Smooth muscle cell of the coronary artery (primary cell): ENCODE measurements at places on chromosomes 5 and 9. TPM values are rescaled to one million over a fixed set of nuclear protein-coding genes. Genes with fewer than 3 reads are reported as not detected.

ITGA2 gene
- 8.2 and 63.8 TPM in 2 replicates for total RNA-seq

AGXT2 gene
- not detected in 2 replicates for total RNA-seq

LOX gene
- 77.0 and 89.1 TPM in 2 replicates for total RNA-seq

TMED7 gene
- 38.3 and 135 TPM in 2 replicates for total RNA-seq

LECT2 gene
- not detected in 2 replicates for total RNA-seq

TGFBR1 gene
- 30.1 and 64.7 TPM in 2 replicates for total RNA-seq

IRX1 gene
- 4.4 TPM in 1 of 2 replicates, not detected in the other for total RNA-seq

ZFP2 gene
- total RNA-seq, result 0.60 and 2.7 TPM in 2 replicates

KCNV2 gene
- total RNA-seq, result not detected in 2 replicates

PCDHGA1 gene
- 0.75 and 1.3 TPM in 2 replicates for total RNA-seq
